ENCODE measurements at places on chromosomes 13 and 19. TPM values are rescaled to one million over a fixed set of nuclear protein-coding genes. Genes with fewer than 3 reads are reported as not detected.

Gene APOC1
- not detected for polyA plus RNA-seq

Gene RSPH6A
- polyA plus RNA-seq: not detected

Gene ZNF507
- polyA plus RNA-seq: 4.3 TPM

Gene IL17D
- polyA plus RNA-seq: 0.51 TPM

Gene C19orf44
- polyA plus RNA-seq: 2.4 TPM

Gene DAND5
- polyA plus RNA-seq: not detected

Gene CCDC169
- polyA plus RNA-seq: 0.79 TPM

GRCh38 chr19:1935484-1936208 is 5.3 kb upstream of the CSNK1G2 start:
- DNase-seq: peak; percentile 27

DNA sequence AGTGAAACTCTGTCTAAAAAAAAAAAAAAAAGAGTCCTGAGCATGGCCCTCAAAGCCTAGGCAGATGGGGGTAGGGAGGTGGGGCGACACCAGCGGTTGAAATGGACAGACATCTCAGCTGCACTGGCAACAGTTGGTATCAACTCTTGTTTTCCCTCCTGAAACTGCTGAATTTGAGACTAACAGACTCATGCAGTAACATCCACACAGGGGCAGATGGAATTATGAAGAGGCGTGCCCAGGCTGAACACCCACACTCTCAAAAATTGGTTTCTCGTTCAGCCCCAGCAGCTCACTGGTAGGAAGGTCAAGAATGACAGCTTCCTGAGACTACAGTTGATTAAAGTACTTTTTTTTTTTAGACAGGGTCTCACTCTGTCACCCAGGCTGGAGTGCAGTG is 24.1 kb downstream of the PBX4 start:
- no peak for DNase-seq

- no peak for DNase-seq
Observed at GRCh38 chr13:75454497-75454896, 27.5 kb downstream of the TBC1D4 start.

GRCh38 chr19:47741544-47742140 is 3.7 kb upstream of the NOP53 start:
- DNase-seq: peak; percentile 25

GRCh38 chr19:1427221-1427920 is 10.8 kb upstream of the RPS15 start:
- DNase-seq: no peak

- peak; percentile 96 for DNase-seq
Observed at GRCh38 chr13:27194895-27195764, 23.5 kb upstream of the USP12 start.

DNA sequence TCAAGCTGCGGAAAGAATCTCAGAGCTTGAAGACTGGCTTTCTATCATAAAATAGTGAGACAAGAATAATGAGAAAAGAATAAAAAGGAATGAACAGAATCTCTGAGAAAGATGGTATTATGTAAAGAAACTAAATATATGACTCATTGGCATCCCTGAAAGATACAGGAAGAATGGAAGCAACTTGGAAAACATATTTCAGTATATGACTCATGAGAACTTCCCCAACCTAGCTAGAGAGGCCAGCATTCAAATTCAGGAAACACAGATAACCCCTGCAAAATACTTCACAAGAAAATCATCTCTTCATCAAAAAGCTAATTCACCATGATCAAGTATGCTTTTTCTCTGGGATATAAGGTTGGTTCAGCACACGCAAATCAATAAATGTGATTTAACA is 2318.0 kb downstream of the PCDH9 start:
- DNase-seq: peak; percentile 58

GRCh38 chr13:39035799-39036198 is 2.1 kb downstream of the PROSER1 start:
- peak; percentile 8 for DNase-seq

GRCh38 chr13:40910324-40911050 is 108.6 kb downstream of the ELF1 start:
- peak; percentile 37 for DNase-seq

DNA sequence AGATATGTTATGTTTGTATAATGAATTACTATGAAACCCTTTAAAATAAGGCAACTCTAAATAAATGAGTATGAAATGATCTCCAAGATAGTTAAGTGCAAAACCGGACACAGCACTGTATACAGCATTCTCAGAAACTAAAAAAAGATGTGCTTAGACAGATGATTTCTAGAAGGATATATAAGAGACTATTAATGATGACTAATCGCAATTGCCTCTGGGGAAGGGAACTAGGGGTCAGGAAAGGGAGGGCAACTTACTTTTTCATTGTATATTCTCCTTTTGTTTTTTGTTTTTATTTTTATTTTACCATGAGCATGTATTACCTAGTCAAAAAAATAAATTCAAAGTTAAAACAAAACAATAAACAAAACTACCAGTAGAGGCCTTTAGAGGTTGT is 12.8 kb downstream of the PEG3 start:
- DNase-seq: no peak

DNA sequence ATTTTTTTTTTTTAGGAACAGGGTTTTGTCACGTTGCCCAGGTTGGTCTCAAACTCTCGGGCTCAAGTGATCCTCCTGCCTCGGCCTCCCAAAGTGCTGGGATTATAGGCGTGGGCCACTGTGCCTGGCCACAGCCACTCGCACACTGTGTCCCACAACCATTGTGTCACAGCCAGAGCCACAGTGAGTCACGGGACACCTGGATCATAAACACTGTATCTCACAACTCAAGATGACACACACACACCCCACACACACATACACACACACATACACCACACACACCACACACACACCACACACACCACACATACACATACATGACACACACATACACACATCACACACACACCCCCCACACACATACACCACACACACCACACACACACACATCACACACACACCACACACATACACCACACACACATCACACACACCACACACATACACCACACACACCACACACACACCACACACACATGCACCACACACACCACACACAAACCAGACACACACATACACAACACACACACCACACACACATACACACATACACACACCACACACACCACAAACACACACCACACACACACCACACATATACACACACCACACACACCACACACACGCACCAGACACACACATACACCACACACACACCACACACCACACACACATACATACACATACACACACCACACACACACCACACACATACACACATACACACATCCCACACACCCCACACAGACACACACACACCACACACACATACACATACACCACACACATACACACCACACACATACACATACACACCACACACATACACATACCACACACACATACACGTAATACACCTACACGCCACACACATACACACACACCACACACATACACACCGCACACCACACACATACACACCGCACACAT is 16.2 kb downstream of the ELAVL3 start:
- DNase-seq: no peak

DNA sequence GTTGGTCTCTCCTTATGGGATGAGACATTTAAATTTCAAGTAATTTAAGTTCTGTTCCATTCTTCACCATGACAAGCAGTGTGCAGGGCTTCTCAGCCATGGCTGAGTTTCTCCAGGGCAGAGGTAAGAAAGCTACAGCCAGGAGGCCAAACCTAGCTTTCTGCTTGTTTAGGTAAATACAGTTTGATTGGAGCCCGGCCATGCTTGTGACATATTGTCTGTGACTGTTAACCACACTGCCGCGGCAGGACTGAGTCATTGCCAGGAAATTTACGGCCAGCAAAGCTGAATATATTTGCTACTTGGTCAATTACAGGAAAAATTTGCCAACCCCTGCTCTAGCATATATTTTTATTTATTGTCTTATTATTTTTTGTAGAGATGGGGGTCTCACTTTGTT is 10.7 kb downstream of the NLRP8 start:
- no peak for DNase-seq

DNA sequence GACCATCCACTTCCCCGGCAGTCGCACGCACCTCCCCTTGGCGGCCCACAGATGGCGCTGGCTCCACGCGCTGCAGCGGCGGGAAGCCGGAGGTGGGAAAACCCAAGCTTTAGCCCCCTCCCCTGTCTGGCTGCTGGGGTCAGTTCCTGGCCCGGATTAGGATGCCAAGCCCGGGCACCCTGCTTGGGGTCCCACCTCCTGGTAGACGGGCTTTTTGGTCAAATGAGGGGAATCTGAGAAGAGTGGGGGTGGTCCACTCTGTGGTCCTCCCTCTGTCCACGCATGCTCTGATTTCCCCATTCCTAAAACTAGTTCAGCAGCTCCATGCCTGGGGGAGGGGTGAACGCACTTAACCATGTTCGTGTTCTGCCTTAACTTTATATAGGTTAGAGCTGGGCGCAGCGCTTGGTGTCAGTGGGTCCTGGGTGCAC is 8.1 kb upstream of the ADGRE2 start:
- peak; percentile 41 for DNase-seq

DNA sequence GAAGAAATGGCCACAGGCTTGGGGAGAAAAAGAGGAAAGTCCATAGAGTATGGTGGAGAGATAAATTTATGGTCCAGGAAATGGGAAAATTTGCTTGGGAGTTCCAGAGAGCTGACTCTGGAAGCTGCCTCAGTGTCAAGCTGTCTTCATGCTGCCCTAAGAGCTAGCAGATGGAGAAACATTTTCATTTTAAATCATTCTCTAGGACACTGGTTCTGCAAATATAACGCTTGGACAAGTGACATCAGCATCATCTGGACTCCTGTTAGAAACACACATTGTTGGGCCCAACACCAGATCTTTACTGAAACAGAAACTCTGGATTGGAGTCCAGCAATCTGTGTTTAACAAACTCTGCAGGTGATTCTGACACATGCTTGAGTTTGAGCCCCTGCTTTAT is 592.0 kb upstream of the KLF12 start:
- no peak for DNase-seq

DNA sequence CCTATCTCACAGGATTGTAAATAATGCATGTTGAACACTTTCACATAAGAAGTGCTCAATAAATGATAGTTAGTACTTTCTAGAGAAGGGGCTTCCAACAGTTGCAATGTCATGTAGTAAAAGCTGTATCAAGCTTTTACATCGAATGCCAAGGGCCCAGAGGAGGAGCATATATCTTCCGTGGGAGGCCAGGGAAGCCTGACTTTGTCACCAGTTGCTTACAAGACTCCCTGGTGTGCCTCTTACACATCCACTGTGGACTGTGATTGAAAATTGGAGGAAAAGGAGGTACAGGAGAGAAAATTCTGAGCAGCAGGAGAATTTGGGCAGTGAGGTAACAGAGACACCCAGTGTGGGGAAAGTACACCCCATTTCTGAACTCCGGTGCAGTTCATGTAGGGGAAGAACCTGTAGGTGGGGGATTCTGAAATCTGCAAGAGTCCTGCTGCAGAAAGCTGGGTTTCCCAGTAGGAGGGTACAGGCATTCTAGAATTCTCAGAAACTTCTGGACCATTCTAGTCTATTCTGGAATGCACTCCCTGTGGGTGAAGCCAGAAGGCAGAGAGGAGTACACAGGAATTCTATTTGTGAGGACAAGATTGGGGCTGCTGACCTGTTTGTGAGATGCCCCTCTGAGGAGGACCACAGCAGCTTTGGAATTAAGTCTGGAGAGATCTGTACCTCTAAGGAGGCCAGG is 54.0 kb downstream of the ALOX5AP start:
- DNase-seq: peak; percentile 8

All from GM23248 (cell line).